ENCODE measurements at places on chromosomes 12 and 14.

- no peak overlapping the region for H3K4me3 ChIP-seq
- H3K36me3 ChIP-seq = no peaks in the 10 kb centered on the region
- no peaks in the 10 kb centered on the region for H3K4me1 ChIP-seq
- no peaks in the 10 kb centered on the region for H3K27me3 ChIP-seq
- no peak for DNase-seq
- no peak overlapping the region for H3K27ac ChIP-seq
Observed at GRCh38 chr12:92624236-92624635, 78.6 kb upstream of the PLEKHG7 start.

- no peak for DNase-seq
- no peak overlapping the region for H3K4me3 ChIP-seq
- H3K4me1 ChIP-seq = peaks cover 43% of the 10 kb centered on the region
- H3K27ac ChIP-seq = no peak overlapping the region
- H3K36me3 ChIP-seq = peaks cover 15% of the 10 kb centered on the region
Observed at GRCh38 chr12:79883216-79883615, 51.7 kb downstream of the PPP1R12A start.

DNA sequence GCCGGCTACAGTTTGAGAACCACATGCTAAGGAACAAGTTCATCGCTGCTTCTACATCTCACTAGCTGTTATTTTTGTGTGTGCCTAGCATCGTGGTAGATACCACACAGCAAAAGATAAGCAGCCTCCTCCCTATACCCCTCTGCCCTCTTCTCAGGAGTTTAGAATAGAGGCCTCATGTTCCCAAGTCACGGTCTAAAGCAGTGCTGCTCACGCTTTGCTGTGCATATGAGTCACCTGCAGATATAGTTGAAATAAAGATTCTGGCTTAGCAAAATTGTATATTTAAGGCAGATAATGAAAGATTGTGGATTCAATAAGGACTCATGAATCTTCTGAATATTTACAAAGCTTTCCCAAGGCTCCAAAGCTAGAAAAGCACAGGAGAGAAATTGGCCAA lies 28.0 kb downstream of the PLEKHG7 start:
- H3K36me3 ChIP-seq = no peaks in the 10 kb centered on the region
- no peaks in the 10 kb centered on the region for H3K4me1 ChIP-seq
- no peak overlapping the region for H3K4me3 ChIP-seq
- H3K27ac ChIP-seq = no peak overlapping the region

- peaks cover 4% of the 10 kb centered on the region for H3K36me3 ChIP-seq
- no peaks in the 10 kb centered on the region for H3K27me3 ChIP-seq
Observed at GRCh38 chr14:99983251-99984015, 81.8 kb upstream of the EVL start.

DNA sequence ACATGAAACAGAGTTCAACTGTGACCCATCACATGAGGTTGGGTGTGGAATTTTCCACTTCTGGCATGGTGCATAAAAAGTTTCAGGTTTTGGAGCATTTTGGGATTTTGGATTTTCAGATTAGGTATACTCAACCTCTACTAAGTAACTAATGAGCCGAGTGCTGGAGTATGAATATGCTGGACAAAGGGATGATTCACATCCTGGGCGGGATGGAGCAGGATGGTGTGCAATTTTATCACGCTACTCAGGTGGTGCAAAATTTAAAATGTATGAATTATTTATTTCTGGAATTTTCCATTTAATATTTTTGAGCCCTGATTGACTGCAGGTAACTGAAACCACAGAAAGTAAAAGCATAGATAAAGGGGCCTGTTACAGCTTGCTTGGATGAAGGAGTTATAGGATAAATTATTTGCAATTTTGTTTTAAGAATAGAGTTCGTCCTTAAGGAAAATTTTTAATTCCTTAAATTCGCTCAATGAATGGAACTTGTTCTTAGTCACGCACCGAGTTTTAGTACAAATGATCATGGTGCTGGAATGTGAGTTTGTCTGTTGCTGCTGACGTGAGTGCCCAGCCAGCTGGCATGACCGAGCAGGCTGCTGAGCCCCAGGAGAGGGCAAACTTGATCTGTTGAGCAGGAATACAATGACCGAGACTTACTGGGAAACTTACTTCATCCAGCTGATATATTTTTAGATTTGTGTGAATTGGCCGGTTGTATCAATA lies 176.3 kb downstream of the ESR2 start:
- peaks cover 62% of the 10 kb centered on the region for H3K36me3 ChIP-seq
- no peak for DNase-seq
- H3K4me3 ChIP-seq = no peak overlapping the region
- H3K4me1 ChIP-seq = peaks cover 6% of the 10 kb centered on the region
- no peak overlapping the region for H3K27ac ChIP-seq

DNA sequence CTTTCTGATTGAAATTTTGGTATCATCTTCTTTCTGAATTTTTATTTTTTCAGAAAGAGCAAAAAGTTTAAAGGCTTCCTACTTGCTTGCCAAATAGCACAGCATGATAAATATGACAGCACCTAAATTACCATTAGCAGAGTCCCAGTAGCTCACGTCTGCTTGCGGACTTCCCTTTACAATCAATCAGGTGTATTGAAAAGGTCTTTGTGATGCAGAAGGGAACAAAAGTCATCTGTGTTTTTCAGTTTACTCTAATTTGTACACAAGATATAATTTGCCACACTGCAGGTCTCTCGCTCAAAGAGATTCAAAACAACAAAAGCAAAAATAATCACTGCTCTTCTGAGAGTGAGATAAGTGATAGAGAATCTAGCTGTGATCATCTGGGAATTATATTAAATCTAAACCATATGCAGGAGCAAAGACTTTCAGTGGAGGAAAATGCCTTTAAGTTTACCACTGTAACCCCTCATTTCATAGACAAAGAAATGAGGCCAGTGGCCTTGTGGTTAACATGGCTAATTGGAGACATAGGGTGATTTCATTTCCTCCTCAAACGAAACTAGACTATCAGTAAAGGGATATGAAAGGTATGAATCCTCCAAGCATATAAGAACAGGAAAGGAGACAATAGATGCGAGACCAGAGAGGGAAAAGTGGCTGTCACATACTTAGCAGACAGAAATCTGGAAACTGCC lies 240.8 kb upstream of the TMPO start:
- H3K36me3 ChIP-seq = no peaks in the 10 kb centered on the region
- no peak overlapping the region for H3K27ac ChIP-seq
- H3K4me1 ChIP-seq = no peaks in the 10 kb centered on the region
- H3K4me3 ChIP-seq = no peak overlapping the region
- H3K27me3 ChIP-seq = peaks cover 7% of the 10 kb centered on the region
- DNase-seq = no peak

All from activated CD8-positive, alpha-beta T cell treated with anti-CD3 and anti-CD28 coated beads, Interleukin-2, amount 10 ng/mL, durations not matched to agents 7 days and 5 days (primary cell).